ENCODE measurements at places on chromosomes 3 and 15. TPM values are rescaled to one million over a fixed set of nuclear protein-coding genes. Genes with fewer than 3 reads are reported as not detected.
A peak's percentile ranks its signal among the peaks of the same experiment; 100 is the strongest.

The CX3CR1 gene
- total RNA-seq = 0.62 TPM

The ERICH6 gene
- not detected for total RNA-seq

The LAMB2 gene
- 600 TPM for total RNA-seq

- peak; percentile 79 for ATAC-seq
Measured at GRCh38 chr15:72155003-72155621, 36.9 kb downstream of the SENP8 start.

GRCh38 chr3:172189987-172190603 is 150.7 kb downstream of the FNDC3B start:
- ATAC-seq = no peak

- ATAC-seq = no peak
Measured at GRCh38 chr3:45684327-45684892, 4.8 kb upstream of the SACM1L start.

DNA sequence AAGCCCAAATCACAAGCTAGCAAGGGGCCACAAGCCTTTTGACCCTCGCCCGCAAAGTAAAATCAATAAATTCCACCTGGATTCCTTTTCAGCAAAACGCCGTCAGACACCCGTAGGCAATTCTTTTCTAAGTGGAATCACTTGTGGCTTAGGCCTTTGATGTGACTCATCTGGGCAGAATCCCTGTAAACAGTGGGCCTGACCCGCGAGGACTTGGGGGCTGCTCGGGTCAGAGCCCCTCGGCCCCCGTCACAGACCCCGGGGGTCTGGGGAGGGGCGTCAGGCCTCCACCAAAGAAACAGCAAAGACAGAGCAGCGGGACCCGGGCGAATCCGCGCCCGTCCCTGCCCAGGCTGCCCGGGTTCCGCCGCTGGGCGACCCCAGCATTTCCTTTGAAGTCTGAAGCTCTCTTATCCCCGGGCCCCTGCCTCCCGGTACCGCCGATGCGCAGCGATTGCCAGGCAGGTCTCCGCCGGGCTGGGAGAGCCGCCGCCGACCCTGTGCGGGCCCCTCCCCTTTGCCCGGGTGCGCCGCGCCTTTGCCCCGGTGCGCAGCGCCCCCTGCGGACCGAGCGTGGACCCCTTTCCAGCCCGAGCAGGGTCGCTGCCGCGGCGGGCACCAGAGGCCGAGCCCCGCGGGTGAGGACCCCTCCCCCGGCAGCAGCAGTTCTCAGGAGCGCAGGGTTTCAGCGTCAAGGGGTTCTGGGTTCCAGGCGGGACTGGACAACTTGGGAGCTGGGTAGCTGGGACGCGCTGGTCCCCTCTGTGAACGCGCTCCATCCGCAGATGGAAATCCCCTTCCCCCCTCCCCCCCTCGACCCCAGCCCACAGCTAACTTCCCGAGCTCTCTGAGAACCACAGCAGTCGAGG is 178.3 kb downstream of the UACA start:
- ATAC-seq = no peak

- ATAC-seq = no peak
Measured at GRCh38 chr15:54514601-54515000, 536.4 kb downstream of the UNC13C start.

- peak; percentile 36 for ATAC-seq
Measured at GRCh38 chr3:190424478-190425439, 24.9 kb downstream of the TMEM207 start.

DNA sequence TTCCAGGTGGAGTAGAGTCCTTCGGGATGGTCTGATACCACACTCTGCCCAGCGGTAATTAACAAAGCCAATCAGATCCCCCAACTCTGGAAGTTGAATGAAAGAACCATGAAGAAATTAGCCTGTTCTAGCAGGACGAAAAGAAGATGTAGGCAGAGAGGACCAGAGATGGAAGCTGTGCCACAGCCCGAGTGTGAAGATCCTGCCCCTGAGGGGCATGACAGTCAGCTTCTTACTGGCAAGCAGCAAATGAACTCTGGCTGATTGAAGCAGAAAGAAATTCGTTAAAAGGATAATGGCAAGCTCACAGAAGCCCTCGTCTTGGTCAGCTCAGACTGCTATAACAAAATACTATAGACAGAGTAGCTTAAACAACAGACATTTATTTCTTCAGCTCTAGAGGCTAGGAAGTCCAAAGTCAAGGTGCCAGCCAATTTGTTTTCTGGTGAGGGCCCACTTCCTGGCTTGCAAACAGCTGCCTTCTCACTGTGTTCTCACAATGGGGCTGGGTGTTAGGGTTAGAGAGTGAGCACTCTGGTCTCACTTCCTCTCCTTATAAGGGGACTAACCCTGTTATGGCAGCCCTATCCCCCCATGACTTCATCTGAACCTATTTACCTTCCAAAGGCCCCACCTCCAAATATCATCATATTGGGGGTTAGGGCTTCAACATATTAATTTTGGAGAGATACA is 307.1 kb downstream of the VPS13C start:
- no peak for ATAC-seq

DNA sequence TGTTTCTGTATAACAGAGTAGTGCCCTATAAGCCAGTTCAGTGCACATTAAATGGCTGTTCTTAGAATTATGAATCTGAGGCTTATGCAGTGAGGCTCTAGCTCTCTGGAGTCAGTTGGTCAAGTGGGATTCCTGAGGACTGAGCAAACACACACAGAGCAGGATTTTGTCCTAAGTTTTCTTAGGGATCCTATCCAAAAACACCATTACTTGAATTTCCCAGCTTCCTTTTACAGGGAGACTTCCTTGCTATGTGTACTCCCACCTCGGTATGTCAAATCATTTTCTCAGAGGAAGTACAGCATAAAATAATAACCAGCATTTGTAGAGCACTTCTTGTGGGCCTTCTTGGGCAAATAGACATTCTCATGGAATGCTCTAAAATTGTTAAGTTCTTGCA is 63.1 kb upstream of the GOLGA6B start:
- ATAC-seq = no peak

- no peak for ATAC-seq
Measured at GRCh38 chr3:69174871-69175737, 52.7 kb upstream of the LMOD3 start.

DNA sequence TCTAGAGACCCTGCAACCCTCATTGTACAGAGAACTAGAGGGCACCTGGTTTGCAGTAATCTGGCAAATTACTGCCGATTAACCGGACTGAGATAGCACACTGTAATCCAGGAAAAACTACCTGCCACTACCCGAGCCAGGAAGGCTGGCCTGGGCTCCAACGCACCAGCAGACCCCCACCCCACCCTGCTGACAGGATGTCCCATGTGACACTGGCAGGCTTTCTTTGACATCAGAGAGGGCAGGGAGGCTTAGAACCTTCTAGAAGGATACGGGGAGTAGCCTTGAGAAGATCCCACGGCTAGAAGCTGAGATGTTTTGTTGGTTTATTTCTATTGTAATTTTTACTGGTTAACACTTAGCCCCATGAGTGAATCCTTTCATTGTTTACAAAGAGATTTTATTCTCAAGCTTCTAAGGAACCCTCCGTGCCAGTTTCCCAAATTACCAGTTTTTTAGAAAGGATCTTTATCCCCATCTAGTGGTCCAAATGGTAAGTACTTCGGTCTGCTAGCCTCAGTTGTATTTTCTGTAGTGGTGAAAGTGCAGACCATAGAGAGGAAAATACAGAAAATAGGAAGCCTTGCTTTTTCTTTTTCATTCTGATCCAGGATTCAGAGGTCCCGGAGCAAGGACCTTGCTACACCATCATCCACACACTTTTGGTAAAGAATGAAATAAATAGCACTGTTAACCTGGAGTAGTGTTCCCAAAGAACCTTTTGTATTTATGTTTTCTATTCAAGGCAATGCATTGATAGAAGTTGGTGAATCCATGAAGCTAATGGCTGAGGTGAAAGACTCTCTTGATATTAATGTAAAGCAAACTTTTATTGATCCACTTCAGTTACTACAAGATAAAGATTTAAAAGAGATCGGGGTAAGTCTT is 81.9 kb upstream of the ADAMTSL3 start:
- no peak for ATAC-seq

DNA sequence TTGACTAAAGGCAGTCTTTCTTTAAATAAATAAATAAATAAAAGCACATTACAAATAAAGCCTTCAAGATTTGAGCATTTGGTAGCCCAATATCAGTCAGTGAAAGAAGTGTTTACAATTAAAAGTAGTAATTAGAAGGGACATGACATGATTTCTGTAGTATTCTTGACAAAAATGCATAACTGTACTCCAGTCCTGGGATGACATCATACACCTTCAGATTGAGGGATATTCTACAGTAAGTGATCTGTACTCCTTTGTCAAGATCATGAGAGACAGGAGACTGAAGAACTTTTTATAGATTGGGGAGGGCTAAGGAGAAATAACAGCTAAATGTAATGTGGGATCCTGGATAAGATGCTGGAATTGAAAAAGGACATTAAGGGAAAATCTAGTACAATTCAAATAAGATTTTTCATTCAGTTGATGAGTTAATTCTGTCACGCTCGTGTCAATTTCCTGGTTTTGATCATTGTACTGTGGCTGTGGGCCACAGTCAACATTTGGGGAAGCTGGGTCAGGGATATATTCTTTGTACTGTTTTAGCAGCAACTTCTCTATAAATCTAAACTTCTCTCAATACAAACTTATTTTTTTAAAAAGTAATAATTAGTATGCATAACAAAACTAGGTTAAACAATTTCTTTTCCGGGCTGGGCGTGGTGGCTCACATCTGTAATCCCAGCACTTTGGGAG is 314.8 kb downstream of the PTPRG start:
- ATAC-seq = no peak

DNA sequence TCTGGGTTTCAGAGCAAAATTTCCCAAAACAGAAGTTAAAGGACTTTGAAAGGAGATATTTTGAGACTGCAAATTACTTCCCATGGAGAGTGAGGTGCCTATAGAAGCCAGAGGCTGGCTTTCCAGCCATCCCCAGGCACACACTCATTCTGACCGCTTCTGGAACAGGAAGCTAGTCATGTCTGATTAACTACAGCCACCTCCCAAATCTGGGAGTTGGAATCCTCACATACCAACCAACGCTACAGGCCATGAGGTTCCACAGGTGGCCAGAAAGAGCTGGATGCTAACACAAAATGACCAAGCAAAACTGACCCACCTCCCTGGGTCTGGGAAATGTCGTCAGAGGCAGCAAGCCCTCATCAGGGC is 87.2 kb downstream of the SNRK start:
- ATAC-seq = no peak

- peak; percentile 98 for ATAC-seq
Measured at GRCh38 chr3:100400780-100401673, at the start of the genes LNP1 and TOMM70. Gene LNP1 (plus strand): TSS chr3:100401539. CDS start chr3:100429730, 28,191 bp downstream. Gene TOMM70 (minus strand): TSS chr3:100401089. CDS start chr3:100400949, 140 bp downstream.

- ATAC-seq = no peak
Measured at GRCh38 chr3:35867791-35868190, 228.5 kb downstream of the ARPP21 start.

Measured in gastroesophageal sphincter (tissue), 4 donors.